Breast epithelium (tissue), 4 donors: ENCODE measurements at places on chromosomes 16 and 17. TPM values are rescaled to one million over a fixed set of nuclear protein-coding genes. Genes with fewer than 3 reads are reported as not detected.

PRSS27 gene
- not detected for total RNA-seq

DNA sequence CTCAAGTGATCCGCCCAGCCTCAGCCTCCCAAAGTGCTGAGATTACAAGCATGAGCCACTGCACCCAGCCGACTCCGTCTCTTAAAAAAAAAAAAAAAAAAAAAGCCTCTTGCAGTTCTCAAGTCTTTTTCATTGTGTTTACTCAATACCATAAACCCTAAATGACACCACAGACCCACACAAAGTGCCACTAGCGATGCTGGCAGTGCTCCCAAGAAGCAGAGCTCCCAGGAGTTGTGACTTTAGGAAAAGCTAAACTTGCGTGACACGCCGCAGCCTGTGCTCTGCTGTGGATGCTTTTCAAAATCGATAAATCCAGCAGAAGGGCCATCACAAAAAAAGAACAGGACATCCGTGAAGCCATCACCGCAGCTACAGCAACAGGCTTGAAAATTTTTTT lies 114.7 kb downstream of the ANKRD11 start:
- DNase-seq, result no peak

GRCh38 chr17:66222798-66223350 lies 6.3 kb downstream of the APOH start:
- DNase-seq, result no peak

DNA sequence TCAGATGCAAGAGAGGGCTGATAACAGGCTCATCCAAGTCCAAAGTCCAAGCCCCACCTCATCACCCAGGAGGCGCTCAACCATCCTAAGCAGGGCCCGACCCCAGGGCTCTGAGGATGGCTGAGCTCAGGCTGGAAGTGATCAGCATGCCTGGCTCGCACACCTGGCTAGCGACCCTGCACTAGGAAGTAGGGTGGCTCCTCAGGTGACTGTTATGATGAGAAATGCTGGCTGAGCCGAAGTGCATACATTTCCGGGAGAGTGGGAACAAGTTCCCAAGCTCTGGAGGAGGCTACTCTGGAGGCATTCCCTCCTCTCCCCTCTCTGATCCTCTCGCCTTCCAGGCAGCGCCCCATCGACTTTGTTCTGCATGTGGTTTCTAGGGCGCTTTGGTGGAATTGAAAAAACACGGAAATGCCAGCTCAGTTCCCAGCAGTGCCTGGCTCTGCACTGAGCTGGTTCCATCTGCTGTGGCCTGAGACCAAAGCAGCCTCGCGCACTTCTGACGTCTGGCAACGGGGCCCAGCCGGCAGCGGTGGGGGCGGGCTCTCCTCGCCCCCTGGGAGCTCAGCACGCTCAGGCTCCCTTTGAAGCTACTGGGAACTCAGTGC lies 130.3 kb downstream of the IRF8 start:
- DNase-seq, result peak; percentile 24

- peak; percentile 74 for DNase-seq
Observed at GRCh38 chr16:2009791-2010510, at the start of gene ZNF598. TSS of gene ZNF598 (minus strand) at chr16:2009821.

IGSF6 gene
- 0.33 TPM for total RNA-seq
